Right lobe of liver (tissue), 6 donors: ENCODE measurements at places on chromosomes 12 and 14.
A peak's percentile ranks its signal among the peaks of the same experiment; 100 is the strongest.

- DNase-seq, result no peak
These were observed 662 bp upstream of the ATP2A2 start for GRCh38 chr12:110280392-110280778.

GRCh38 chr12:106645074-106645421 is 62.2 kb downstream of the RFX4 start:
- peak; percentile 69 for DNase-seq

DNA sequence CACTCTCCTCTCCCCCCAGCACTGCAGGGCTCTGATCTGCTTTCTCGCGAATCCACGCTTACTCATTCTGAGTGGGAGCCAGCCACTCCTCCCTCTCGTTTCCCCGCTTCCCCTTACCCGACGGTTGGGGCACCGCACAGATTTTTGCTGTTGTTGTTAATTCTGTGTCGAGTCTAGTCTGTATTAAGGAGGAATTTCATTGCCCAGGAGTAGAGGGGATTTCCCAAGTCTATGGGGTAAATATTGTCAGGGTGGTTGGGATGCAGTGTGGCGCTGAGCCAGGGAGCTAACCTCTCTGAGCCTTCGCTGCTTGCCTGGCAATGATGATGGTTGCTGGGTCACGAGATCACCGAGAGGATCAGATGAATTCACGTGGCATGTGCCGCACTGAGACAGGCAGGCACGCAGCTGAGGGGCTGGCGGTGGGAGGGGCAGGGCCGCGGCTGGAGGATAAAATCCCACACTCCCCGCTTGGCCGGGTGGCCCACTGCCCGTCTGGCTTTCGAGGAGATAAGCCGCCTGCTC is 18.5 kb downstream of the NCOR2 start:
- peak; percentile 55 for DNase-seq

- DNase-seq, result no peak
These were observed 7.6 kb downstream of the ASCL4 start for GRCh38 chr12:107782067-107782466.

GRCh38 chr14:65336191-65336591 is 76.3 kb upstream of the FUT8 start:
- DNase-seq, result no peak

- DNase-seq, result no peak
These were observed 27.3 kb upstream of the KLRF1 start for GRCh38 chr12:9799961-9800360.

- no peak for DNase-seq
These were observed 157.4 kb downstream of the EFCAB11 start for GRCh38 chr14:89797148-89797547.

GRCh38 chr12:88924162-88924561 is 343.9 kb upstream of the KITLG start:
- DNase-seq, result no peak
